ENCODE measurements at places on chromosomes 4 and X.

GRCh38 chr4:24956763-24957162, 43.9 kb upstream of the CCDC149 start:
- DNase-seq, result no peak

DNA sequence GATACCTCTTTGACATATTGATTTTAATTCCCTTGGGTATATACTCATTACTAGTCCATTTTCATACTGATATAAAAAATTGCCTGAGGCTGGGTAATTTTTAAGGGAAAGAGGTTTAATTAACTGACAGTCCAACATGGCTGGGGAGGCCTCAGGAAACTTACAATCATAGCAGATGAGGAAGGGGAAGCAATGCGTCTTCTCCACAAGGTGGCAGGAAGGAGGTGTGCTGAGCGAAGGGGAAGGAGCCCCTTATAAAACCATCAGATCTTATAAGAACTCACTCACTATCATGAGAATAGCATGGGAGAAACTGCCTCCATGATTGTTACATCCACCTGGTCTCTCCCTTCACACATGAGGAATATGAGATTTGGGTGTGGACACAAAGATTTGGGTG, 42.4 kb downstream of the MSX1 start:
- DNase-seq, result no peak

DNA sequence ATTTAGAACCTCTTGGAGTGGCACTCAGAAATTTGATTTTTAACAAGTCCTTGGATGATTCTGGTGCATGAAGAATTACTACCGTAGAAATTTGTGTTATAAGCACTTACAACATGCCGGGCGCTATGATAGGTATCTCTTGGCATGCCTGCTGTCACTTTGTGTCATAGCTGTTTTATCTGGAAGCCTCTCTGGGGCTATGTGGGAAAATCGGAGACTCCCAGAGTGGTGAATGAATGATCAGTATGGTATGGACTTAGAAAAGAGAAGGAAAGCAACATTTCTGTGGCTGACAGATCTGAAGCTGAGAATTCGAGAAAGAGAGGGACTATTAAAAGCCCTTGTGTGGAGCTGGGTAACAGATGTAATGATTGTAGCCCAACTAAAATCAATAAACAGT, 177.4 kb upstream of the MAMLD1 start:
- DNase-seq, result no peak

GRCh38 chr4:78612398-78613178, 61.0 kb downstream of the ANXA3 start:
- no peak for DNase-seq

DNA sequence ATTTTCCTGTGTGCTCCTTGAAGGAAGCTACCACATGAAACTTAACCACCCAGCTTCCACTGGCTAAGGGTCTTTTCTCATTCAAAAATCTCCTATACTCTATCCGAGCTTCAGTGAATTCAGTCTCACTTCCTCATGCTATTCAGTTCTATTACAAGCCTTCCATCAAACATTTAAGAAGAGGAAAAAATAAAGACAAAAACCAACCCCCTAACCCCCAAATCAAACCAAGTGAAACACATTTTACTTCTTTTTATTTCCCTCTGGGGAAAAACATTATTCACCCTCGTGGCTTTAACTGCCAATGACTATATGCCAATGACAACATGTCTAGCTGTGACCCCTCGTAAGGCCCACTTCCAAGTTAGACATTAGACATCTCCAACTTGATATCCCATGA, 16.2 kb upstream of the WDR19 start:
- DNase-seq, result no peak

GRCh38 chr4:83617371-83618035, 81.6 kb downstream of the GPAT3 start:
- no peak for DNase-seq

- DNase-seq, result no peak
These were observed 74.8 kb upstream of the SLC34A2 start for GRCh38 chr4:25580633-25581467.
